ENCODE measurements at places on chromosomes 3 and 15.

GRCh38 chr3:59246719-59247401, 197.0 kb upstream of the CFAP20DC start:
- peaks cover 8% of the 10 kb centered on the region for H3K4me1 ChIP-seq
- H3K36me3 ChIP-seq, result no peaks in the 10 kb centered on the region
- H3K27me3 ChIP-seq, result no peaks in the 10 kb centered on the region
- no peak overlapping the region for H3K4me3 ChIP-seq
- no peak overlapping the region for H3K27ac ChIP-seq

- no peaks in the 10 kb centered on the region for H3K36me3 ChIP-seq
- H3K4me3 ChIP-seq, result no peak overlapping the region
- peaks cover 8% of the 10 kb centered on the region for H3K27me3 ChIP-seq
Measured at GRCh38 chr15:31200735-31201151, 99.2 kb upstream of the TRPM1 start.

GRCh38 chr3:31035681-31036080, 141.2 kb upstream of the GADL1 start:
- no peaks in the 10 kb centered on the region for H3K4me1 ChIP-seq
- H3K36me3 ChIP-seq, result no peaks in the 10 kb centered on the region
- DNase-seq, result no peak

GRCh38 chr15:80974914-80975313, 14.7 kb downstream of the MESD start:
- no peaks in the 10 kb centered on the region for H3K27me3 ChIP-seq
- H3K36me3 ChIP-seq, result peaks cover 15% of the 10 kb centered on the region
- H3K4me1 ChIP-seq, result peaks cover 46% of the 10 kb centered on the region
- no peak for DNase-seq
- H3K27ac ChIP-seq, result no peak overlapping the region

GRCh38 chr3:112354642-112355306, 21.8 kb downstream of the CD200 start:
- no peak overlapping the region for H3K4me3 ChIP-seq
- H3K27me3 ChIP-seq, result no peaks in the 10 kb centered on the region
- peaks cover 8% of the 10 kb centered on the region for H3K4me1 ChIP-seq
- no peak for DNase-seq

DNA sequence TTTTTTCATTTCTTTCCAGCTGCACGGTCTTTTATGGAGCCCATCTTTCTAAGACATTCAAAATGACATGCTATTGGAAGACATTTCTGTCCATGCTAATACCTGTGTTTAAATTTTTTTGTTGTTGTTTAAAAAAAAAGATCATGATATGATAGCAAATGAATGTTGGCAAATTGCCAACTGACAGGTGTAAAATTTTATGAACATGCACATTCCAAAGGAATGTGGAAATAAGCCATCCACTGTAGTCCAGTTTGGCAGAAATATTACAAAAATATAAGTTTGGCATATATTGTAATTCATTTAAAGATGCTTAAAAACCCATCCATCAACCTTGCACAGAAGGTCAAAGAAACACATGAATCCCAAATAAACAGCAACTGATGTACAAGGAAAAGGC, 75.6 kb upstream of the WNT5A start:
- H3K27ac ChIP-seq, result no peak overlapping the region
- H3K4me1 ChIP-seq, result no peaks in the 10 kb centered on the region
- no peak for DNase-seq
- no peaks in the 10 kb centered on the region for H3K36me3 ChIP-seq
- H3K4me3 ChIP-seq, result no peak overlapping the region

GRCh38 chr15:85687329-85687728, 107.4 kb downstream of the KLHL25 start:
- DNase-seq, result no peak
- H3K4me1 ChIP-seq, result peaks cover 56% of the 10 kb centered on the region
- no peak overlapping the region for H3K4me3 ChIP-seq

GRCh38 chr3:184058029-184058428, 5.2 kb downstream of the HTR3C start:
- no peaks in the 10 kb centered on the region for H3K36me3 ChIP-seq
- peaks cover 3% of the 10 kb centered on the region for H3K27me3 ChIP-seq
- DNase-seq, result no peak
- no peak overlapping the region for H3K27ac ChIP-seq
- no peaks in the 10 kb centered on the region for H3K4me1 ChIP-seq

GRCh38 chr15:61337541-61337940, 108.4 kb upstream of the RORA start:
- no peak overlapping the region for H3K4me3 ChIP-seq
- no peak for DNase-seq
- H3K27ac ChIP-seq, result no peak overlapping the region
- H3K4me1 ChIP-seq, result no peaks in the 10 kb centered on the region
- H3K27me3 ChIP-seq, result peaks cover 6% of the 10 kb centered on the region

GRCh38 chr3:27224197-27224596, 145.0 kb downstream of the NEK10 start:
- H3K27ac ChIP-seq, result no peak overlapping the region
- H3K36me3 ChIP-seq, result no peaks in the 10 kb centered on the region
- peaks cover 1% of the 10 kb centered on the region for H3K27me3 ChIP-seq
- no peaks in the 10 kb centered on the region for H3K4me1 ChIP-seq
- DNase-seq, result no peak

DNA sequence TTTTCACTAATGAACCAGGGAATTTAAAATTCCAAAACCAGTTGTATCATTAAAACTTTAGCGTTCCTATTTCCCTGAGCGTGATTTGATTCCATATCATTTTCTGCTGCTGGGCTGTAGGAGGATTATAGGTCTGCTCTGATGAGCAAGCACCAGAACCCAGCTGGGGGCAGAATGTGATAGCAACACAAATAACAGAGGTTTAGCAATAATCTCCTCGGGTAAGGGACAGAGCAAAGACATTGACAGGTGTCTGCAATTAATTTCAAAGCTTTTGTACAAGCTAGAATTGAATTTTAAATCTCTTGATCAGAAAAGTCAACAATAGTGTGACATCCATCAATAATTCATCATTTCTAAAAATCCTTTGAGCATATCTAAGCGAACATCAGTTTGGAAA, 163.4 kb upstream of the RAP2B start:
- H3K27me3 ChIP-seq, result no peaks in the 10 kb centered on the region

DNA sequence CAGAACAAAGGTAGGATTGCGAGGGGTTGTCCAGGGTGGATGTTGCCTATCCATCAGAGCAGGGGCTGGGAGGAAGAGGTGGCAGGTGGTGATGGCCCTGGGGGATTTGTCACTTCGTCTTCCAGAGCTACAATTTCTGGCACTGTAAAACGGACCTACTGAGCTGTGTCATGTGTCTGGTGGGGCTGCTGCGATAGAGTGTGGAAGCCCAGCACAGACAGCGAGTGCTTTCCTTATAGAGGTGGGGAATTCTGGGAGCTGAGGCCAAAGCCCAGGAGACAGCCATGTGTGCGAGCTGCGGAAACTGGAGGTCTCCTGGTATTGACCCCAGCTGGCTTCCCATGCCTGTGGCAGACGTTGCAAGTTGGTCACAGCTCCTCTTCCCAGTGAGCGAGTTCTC, 61.2 kb upstream of the SEC22A start:
- H3K36me3 ChIP-seq, result no peaks in the 10 kb centered on the region
- H3K27ac ChIP-seq, result no peak overlapping the region
- no peaks in the 10 kb centered on the region for H3K27me3 ChIP-seq
- DNase-seq, result no peak

DNA sequence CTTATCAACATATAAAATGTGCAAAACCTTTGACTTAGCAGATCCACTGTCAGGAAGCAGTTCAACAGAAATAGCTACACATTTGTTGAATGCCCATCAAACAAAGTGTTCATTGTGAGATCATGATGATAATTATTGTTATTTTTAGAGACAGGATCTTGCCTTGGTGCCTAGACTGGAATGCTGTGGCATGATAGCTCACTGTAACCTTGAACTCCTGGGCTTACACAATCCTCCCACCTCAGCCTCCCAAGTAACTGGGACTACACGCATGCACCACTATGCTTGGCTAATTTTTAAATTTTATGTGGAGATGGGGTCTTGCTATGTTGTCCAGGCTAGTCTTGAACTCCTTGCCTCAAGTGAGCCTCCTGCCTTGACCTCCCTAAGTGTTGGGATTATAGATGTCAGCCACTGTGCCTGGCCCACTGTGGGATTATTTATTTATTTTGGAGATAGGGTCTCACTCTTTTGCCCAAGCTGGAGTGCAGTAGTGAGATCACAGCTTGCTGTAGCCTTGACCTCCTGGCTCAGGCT, 8.8 kb downstream of the MAP2K5 start:
- H3K27me3 ChIP-seq, result no peaks in the 10 kb centered on the region
- peaks cover 7% of the 10 kb centered on the region for H3K4me1 ChIP-seq
- H3K27ac ChIP-seq, result no peak overlapping the region
- DNase-seq, result no peak
- no peaks in the 10 kb centered on the region for H3K36me3 ChIP-seq
- H3K4me3 ChIP-seq, result no peak overlapping the region

GRCh38 chr3:184565421-184566211, 4.0 kb downstream of the EPHB3 start:
- H3K27ac ChIP-seq, result no peak overlapping the region
- H3K4me1 ChIP-seq, result peaks cover 12% of the 10 kb centered on the region
- H3K4me3 ChIP-seq, result no peak overlapping the region
- peaks cover 21% of the 10 kb centered on the region for H3K27me3 ChIP-seq
- H3K36me3 ChIP-seq, result no peaks in the 10 kb centered on the region
- no peak for DNase-seq

DNA sequence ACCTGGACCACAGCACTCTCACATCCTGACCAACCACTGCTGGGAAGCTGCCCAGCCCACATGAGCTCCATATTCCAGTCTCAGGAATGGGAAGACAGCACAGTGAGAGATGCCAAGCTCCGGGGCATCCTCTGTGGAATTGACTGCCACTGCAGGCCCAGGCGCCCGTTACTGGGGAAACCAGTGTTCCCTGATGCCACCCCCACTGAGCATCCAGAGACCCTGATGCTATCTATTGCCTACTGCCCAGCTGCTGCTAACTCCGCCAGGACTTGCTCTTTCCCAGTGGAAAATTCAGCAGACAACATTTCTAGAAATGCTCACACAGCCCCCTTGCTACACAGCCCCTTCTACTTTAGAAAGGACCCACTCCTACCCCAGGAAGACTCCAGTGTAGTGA, 57.6 kb downstream of the CYP19A1 start:
- no peaks in the 10 kb centered on the region for H3K36me3 ChIP-seq
- no peak overlapping the region for H3K27ac ChIP-seq
- no peak overlapping the region for H3K4me3 ChIP-seq
- peaks cover 2% of the 10 kb centered on the region for H3K27me3 ChIP-seq
- no peak for DNase-seq

- no peak overlapping the region for H3K27ac ChIP-seq
- H3K36me3 ChIP-seq, result no peaks in the 10 kb centered on the region
- no peaks in the 10 kb centered on the region for H3K4me1 ChIP-seq
- H3K4me3 ChIP-seq, result no peak overlapping the region
Measured at GRCh38 chr3:73516631-73517030, 108.1 kb downstream of the PDZRN3 start.

DNA sequence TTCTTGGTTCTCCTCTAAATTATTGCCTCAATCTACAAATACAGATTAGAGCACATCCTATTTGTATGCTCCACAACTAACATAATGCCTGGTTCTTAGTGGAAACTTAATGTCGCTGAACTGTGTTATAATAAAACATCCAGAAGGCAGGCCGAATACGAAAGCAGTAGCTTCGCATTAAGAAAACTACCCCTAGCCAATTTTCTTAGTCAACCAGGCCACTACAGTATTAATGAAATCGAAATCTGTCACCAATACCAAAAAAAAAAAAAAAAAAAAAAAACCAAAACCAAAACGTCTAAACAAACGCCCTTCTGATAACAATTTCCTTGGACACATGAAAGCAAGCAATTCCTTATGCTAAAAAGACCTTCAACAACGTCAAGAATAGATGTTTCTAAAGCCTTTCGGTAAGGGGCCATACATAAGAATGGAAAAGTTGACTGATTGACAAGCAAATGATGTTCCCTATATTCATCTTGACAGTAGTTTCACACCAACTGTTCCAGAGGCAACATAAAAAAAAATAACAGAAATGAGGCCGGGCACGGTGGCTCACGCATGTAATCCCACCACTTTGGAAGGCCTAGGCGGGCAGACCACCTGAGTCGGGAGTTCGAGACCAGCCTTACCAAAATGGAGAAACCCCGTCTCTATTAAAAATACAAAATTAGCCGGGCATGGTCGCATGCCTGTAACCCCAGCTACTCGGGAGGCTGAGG, 1.3 kb downstream of the DENND6A start:
- peaks cover 21% of the 10 kb centered on the region for H3K27me3 ChIP-seq
- H3K4me1 ChIP-seq, result peaks cover 49% of the 10 kb centered on the region
- peak overlapping the region; percentile 95 for H3K4me3 ChIP-seq
- peak overlapping the region; percentile 94 for H3K27ac ChIP-seq
- peak; percentile 23 for DNase-seq

DNA sequence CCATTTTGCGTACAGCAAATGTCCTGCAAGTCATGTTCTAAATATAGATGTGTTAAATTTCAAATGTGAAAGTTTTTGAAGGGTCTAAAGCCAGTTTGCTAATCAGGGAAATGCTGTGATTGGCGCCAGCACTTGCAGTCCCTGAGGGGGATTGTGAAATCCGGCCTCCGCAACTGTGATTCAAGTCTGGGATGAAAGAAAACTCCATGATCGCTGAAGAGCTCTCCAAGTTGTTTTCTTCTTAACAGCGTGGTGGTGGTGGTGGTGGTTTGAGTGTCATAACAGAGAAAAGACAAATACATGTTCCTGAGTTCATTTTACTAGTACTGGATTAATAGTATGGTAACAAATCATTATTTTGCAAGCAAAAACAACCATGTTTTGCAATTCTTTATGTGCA, 51.8 kb downstream of the MITF start:
- no peaks in the 10 kb centered on the region for H3K27me3 ChIP-seq
- DNase-seq, result no peak
- no peak overlapping the region for H3K4me3 ChIP-seq
- no peak overlapping the region for H3K27ac ChIP-seq

- no peaks in the 10 kb centered on the region for H3K4me1 ChIP-seq
- no peak for DNase-seq
- no peak overlapping the region for H3K4me3 ChIP-seq
Measured at GRCh38 chr3:55180936-55181535, 253.2 kb upstream of the LRTM1 start.

DNA sequence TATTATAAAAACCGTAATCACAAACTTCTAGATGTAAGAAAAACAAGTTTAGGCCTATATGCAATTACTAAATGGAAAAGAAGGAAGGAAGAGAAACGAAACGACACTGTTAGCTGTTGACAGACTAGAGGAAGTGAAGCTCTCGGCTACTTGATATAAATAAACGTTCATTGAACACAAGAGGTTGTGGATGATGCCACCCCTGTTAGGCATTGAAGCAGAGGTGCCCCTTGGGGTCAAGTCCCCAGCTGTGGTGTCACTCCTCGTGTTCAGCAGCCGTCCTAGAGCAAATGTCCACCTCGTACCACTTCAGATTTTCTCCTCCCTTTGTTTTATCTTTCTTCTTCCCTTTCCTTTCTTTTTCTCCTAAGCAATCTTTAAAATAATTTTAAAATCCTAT, 146.5 kb upstream of the UBE2E1 start:
- no peaks in the 10 kb centered on the region for H3K36me3 ChIP-seq
- H3K4me3 ChIP-seq, result no peak overlapping the region
- peaks cover 14% of the 10 kb centered on the region for H3K4me1 ChIP-seq
- no peak overlapping the region for H3K27ac ChIP-seq
- DNase-seq, result no peak

Data from immature natural killer cell (primary cell).